ENCODE measurements at places on chromosomes 12 and 14.

GRCh38 chr12:90211017-90211416 lies 502.4 kb upstream of the ATP2B1 start:
- no peak for DNase-seq

- no peak for DNase-seq
Measured at GRCh38 chr12:2003676-2004112, 563 bp downstream of the DCP1B start.

- DNase-seq = peak; percentile 43
Measured at GRCh38 chr12:75784591-75784990, 247.0 kb downstream of the PHLDA1 start.

DNA sequence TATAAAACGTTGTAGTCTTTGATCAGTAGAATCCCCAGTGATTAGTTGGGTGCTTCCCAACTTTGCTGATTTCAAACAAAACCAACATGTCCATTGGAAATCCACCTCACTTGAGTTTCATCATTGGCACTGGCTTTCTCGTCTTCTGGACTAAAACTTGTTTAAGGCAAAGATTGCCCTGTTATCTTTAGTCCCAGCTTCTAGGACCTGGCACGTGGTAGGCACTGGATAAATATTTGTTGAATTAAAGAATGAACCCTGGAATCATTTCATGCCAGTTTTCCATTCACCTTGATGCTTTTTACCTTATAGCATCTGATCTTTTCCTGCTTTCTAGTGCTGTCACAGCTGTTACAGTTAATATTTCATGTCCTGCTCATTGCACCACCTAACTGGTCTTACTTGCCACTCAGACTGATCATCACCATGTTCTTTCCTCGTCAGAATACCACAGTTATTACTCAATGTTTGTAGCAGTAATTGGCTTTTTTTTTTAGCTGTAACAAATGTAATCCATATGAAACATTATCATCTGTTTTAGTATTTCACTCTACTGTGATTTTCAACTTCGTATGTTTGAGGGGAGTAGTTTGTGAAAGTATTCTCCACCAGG lies 7.3 kb upstream of the C12orf50 start:
- peak; percentile 51 for DNase-seq

- no peak for DNase-seq
Measured at GRCh38 chr12:67062193-67062592, 207.0 kb upstream of the CAND1 start.

DNA sequence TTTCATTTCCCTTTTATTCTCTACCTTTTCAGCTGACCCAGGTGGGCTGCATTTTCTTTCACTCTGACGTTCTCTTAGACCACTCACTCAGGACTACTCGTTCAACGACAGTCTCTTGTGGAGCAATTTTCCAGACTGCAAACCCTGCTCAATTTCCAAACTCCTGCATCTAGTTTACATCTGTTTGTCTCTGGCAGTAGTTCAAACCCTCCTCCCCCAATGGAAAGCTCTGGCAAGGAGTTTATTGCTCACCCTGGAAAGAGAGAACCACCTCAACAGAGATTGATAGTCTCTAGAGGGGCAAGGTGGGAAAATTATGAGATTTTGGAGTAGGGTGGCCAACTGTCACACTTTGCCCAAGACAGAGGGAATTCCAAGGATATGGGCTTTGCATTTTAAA lies 130.2 kb downstream of the TSHR start:
- no peak for DNase-seq

- DNase-seq = no peak
Measured at GRCh38 chr12:21788089-21788983, 13.8 kb upstream of the KCNJ8 start.

GRCh38 chr14:52917735-52918134 lies 33.1 kb downstream of the FERMT2 start:
- no peak for DNase-seq

GRCh38 chr12:66971816-66972215 lies 292.9 kb upstream of the GRIP1 start:
- DNase-seq = no peak

DNA sequence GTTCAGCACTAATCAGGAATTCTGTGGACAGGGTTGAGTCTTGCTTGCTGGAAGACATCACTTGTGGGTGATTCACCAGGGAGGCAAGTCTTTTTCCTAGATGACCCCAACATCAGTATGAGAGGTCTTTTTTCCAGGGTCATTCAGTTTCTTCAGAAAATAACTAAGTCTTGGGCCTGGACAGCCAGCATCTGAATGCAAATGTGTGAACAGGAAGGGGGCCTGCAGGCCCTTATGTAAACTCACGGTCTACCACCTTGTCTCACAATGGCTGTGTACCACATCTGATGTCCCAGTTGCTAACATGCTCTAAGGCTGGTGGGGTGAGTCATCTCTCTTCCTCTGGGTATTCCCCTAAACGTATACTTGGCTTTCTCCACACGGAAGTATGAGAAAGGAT lies 79.2 kb downstream of the HECTD4 start:
- no peak for DNase-seq

DNA sequence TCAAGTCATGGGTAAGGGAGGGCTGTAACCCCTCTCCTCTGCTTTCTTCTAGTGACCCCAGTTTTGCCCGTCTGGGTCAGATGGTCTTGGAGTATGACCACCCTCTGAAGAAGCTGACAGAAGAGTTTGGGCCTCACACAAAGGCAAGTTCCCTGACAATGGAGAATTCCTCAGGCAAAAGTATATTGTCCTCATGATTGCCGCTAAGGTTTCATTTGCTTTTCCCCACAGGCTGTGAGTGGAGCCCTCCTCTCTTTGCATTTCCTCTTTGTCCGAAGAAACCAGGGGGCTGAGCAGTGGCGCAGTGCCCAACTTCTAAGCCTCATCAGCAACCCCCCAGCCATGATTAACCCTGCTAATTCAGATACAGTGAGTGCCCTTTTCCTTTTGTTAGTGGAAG lies 12.1 kb downstream of the NCKAP1L start:
- no peak for DNase-seq

GRCh38 chr14:88426271-88426670 lies 40.8 kb downstream of the SPATA7 start:
- no peak for DNase-seq

Measured in HL-60 (cell line).